ENCODE measurements at places on chromosomes 4 and X. TPM values are rescaled to one million over a fixed set of nuclear protein-coding genes. Genes with fewer than 3 reads are reported as not detected.
A peak's percentile ranks its signal among the peaks of the same experiment; 100 is the strongest.

The MSANTD1 gene
- 0.81 TPM for total RNA-seq

The ASB5 gene
- total RNA-seq = not detected

The CCKAR gene
- not detected for total RNA-seq

- ATAC-seq = peak; percentile 4
These were observed 220.4 kb downstream of the MAML3 start for GRCh38 chr4:139933541-139933940.

- no peak for ATAC-seq
These were observed 19.5 kb upstream of the PACRGL start for GRCh38 chr4:20680736-20681135.

GRCh38 chr4:158341896-158342295, 131.6 kb downstream of the TMEM144 start:
- no peak for ATAC-seq

GRCh38 chr4:98950925-98951324, 22.0 kb upstream of the EIF4E start:
- ATAC-seq = no peak

Measured in motor neuron (in vitro differentiated cells).